ENCODE measurements at places on chromosomes 16 and 17.

- DNase-seq: no peak
Observed at GRCh38 chr16:49416001-49416675, 42.5 kb downstream of the C16orf78 start.

GRCh38 chr16:82991966-82992675 lies 365.4 kb downstream of the CDH13 start:
- no peak for DNase-seq

DNA sequence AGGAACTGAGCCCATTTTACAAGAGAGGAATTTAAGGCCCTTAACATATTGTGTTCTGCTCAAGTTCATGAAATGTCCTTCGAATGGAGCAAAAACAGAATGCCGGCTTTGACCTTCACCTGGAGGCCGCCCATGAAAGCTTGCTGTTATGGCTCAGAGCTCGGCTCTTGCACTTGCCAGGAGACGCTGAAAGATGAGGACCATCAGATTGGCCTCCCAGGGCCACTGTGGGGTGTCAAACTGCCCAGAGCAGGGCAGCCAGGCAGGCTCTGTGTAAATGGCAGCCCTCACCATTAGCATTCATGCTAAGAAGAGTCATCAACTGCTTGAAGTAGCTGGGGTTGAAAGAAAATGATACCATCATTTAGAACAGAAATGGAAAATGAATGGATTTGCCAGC lies 39.3 kb downstream of the IL21R start:
- no peak for DNase-seq

GRCh38 chr16:759110-759910 lies 1.2 kb upstream of the MSLN start:
- DNase-seq: no peak

DNA sequence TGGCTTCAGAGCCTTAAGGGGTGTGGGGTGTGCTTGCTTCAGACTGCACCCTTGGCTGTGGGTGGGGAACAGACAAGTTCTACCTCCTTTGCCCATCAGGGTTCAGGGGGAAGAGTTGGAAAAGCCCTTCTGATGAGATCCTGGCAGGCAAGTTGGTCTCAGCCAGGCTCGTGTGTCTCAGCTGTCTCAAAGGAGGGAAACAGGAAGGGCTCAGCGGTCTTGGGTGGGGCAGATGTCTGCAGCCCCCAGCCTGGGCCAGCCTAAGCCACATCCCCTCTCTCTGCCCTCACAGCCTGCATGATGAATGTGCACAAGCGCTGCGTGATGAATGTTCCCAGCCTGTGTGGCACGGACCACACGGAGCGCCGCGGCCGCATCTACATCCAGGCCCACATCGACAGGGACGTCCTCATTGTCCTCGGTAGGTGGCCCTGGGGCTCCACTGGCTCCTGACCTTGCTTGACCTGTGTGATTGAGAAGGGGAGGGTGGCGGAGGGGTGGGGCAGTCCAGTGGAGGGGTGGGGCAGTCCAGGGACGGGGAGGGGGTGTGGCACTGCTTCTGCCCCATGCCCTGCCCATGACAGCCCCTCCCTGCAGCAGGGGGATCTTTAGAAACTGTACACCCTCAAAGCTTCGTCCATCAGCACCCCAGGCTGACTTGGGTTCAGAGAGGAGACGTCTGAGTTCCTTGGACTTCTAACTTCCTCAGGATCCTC lies 199.5 kb downstream of the PRKCB start:
- DNase-seq: no peak

- DNase-seq: no peak
Observed at GRCh38 chr17:8580952-8581658, 49.4 kb downstream of the MYH10 start.

DNA sequence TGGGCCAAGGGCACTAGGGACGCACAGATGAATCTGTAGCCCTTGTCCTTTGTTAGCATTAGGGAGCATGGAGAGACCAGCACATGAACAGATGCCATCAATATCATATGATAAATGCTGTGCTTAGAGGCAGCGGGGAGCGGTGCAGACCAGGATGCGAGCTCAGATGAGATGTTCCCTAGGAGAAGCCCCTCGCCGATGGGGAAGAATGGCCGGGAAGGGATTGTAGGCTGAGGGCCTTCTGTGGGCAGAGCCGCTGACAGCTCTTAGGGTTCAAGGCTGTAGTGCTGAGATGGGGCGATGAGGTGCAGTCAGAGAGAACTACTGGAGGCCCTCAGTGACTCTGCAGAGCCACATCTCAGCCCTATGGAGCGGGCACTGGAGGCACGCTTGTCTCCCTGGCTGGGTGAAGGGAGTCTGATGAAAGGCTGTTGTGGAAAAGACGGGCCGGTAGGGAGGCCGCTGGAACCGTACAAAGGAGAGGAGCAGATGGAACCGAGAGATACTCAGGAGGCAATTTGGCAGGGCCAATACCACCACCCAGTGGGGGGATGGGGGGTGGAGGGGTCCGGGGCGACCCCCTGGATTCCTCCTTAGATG lies 66.3 kb upstream of the ENDOV start:
- DNase-seq: no peak

DNA sequence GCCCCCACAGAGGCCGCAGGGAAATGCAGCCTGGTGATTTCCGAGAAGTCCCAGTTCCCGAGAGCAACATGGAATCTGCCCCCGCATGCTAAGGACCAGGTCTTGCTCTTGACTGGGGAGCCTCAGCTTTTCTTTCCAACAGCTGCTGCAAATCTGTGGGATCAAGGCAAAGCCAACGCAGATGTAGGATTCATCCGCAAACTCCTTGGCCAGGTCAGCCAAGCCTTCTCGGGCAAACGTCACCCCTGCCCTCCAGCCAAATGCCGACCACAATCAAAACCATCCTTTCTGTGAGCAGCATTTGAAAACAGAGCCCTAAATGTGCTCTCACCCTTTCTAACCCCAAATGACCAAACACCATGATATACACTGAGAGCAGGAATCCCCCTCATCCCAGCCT lies 54.0 kb downstream of the MRM3 start:
- DNase-seq: no peak

GRCh38 chr17:79101111-79101673 lies 26.6 kb downstream of the ENGASE start:
- no peak for DNase-seq

DNA sequence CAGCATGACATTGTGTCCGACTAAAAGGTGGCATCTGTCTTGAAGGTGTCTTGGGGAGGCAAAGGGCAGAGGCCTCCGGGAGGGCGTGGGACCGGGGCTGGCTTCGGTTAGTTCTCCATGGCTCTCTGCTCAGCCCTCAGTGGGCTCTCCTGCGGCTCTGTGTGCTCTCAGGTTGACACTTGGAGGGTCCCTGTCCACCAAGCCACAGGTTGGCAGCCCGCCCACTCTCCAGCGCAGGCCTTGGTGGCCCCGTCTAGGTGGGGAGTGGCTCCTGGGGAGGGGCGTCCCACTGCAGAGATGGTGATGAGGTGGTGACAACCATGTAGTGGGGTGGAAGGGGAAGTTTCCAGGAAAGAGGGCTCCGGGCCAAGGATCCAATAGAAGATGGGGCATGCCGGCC lies 31.6 kb downstream of the ADGRG5 start:
- no peak for DNase-seq

DNA sequence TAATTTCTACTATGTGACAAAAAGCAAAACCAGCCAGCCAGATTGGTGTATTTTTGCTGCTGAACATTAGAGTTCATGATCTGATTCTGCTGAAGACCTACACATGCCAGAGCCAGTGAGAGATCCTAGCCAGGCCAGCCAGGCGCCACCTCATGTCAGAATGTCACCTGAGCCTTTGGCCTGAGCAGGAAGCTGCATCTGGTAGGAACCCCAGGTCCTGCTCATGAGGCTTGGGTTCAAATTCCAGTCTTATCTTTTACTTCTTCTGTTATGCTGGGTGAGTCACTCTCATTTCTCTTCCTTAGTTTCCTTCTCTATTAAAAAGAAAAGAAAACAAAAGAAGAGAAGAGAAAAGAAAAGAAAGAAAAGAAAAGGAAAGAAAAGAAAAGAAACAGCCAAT lies 585.1 kb upstream of the CDH5 start:
- no peak for DNase-seq

GRCh38 chr17:31722251-31723056 lies 136.6 kb downstream of the COPRS start:
- no peak for DNase-seq

- DNase-seq: no peak
Observed at GRCh38 chr17:12794919-12795532, 5.7 kb downstream of the ARHGAP44 start.

GRCh38 chr17:82350182-82351030 lies 8.6 kb upstream of the TEX19 start:
- no peak for DNase-seq

DNA sequence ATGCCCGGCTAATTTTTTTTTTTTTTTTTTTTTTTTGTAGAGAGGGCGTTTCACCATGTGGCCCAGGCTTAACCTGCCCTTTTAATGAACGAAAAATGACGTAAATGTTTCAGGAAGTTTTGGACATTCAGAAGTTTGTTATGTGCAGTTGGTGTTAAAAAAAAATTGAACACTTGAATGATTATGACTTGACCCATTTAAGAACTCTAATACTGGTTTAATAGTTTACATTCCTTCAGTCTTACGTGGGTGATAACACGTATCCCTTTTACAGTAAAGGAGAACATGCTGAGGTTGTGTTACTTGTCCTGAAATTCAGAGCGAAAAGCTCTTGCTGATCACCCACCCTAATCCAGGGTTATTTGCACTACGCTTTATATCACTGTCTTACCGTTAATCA lies 1.7 kb downstream of the MLYCD start:
- no peak for DNase-seq

GRCh38 chr17:6536053-6536452 lies 20.3 kb downstream of the PITPNM3 start:
- DNase-seq: no peak

DNA sequence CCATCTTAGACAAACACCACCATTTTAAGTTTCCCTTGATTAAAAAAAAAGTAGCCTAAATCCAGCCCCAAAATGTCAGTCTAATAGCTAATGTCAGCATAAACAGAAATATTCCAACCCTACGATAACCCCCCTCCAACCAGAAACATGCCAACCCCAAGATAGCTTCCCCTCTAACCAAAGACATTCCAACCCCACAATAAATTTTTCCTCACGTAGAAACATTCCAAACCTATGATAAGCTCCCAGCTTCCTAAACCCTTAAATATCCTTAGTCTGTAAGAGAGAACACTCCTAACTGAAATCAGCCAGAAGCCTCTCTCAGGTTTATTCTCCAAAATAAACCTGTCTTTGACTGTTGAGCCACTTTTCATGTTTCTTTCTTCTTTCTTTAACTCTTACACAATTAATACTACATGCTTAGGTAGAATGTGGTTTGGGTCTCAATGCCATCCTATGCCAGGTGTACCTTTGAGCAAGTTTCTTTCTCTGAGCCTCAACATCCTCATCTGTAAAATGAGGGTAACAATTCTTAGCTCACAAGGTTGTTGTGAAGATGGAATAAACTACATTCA lies 10.5 kb upstream of the KRT38 start:
- DNase-seq: peak; percentile 49

DNA sequence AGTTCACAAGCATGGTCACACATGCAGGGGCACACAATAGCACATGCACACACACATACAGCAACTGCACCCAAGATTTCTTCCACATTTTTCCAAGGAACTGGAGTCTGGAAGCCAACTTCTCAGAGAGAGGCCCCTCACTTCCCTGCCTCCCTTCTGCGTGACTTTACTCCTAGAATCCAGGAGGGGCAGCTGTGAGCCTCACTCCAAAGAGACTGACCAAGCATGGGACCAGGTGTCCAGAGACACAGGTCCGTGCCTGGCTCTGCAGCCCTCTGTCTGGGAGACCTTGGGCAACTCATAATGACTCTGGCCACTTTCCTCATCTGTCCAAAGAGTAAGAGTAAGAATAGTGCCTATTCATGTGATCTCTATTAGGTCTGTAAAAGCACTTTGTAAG lies 104.7 kb upstream of the TMEM132E start:
- DNase-seq: no peak

- no peak for DNase-seq
Observed at GRCh38 chr16:2425008-2425518, 4.2 kb upstream of the CCNF start.

DNA sequence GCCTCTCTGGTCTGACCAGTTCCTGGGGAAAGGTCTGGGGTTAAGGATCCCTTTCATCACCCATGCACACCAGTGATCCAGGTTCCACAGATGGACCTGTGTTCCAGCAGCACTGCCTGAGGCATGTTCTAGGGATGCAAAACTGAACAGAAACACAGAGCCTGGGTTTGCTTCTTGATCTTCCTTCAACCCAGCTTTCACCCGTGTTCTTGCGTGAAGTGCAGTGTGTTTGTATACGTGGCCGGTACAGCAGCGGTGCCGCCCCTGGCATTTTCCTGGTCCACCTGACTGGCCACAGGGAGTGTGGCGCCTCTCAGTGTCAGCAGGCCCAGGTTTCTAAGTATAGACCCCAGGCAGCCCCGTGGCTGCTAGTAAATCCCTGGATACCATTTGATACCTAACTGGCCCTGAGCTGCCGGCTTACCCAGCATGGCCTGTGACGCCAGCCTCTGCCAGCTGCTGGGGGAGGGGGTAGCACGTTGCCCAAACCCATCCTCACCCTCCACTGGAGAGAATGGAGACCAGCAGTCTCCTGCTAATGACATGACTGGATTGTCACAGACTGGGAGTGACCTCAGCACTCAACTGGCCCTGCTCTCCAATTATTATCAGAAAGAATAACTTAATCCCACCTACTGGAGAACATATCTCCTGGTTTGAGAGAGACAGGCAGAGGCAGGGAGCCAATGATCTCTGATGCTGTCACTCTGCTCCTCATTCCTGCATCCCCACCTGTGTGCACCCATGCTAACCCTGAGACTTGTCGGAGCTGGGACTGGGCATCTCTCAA lies 59.2 kb upstream of the LGALS9 start:
- no peak for DNase-seq

- DNase-seq: peak; percentile 10
Observed at GRCh38 chr16:73298562-73298961, 250.6 kb upstream of the ZFHX3 start.

DNA sequence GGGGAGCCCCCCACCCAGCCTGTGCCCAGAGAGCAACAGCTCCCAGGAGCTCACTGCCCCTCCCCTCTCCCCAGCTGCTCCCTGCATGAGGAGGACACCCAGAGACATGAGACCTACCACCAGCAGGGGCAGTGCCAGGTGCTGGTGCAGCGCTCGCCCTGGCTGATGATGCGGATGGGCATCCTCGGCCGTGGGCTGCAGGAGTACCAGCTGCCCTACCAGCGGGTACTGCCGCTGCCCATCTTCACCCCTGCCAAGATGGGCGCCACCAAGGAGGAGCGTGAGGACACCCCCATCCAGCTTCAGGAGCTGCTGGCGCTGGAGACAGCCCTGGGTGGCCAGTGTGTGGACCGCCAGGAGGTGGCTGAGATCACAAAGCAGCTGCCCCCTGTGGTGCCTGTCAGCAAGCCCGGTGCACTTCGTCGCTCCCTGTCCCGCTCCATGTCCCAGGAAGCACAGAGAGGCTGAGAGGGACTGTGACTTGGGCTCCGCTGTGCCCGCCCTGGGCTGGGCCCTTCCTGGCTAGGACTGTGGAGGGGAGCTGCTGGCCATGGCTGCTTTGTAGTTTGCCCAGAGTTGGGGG lies 584 bp downstream of the TCAP start:
- DNase-seq: no peak

DNA sequence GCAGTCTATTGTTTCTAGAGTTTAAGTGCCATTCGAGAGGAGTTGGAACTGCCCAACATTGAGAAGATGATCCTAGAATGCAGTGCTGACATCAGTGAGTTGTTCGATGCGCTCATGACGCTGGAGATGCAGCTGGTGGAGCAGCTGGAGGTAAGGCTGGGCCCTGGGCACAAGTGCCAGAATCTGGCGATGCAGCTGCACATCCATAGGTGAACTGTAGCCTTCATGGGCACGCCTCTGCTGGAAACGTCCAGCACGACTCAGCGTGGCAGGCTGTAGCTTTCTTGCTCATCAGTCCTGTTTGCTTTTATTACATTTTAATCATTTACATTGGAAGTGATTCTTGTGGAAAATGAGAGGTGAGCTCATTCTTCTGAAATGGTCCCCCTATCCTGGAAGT lies 31.7 kb downstream of the DRC3 start:
- no peak for DNase-seq

All from AG04449 (cell line).